NCI-H446 treated with DMSO at 0.1 percent for 48 hours (cell line): ENCODE measurements at places on chromosomes 6 and 20.

GRCh38 chr6:148273962-148274752 lies 68.5 kb upstream of the SASH1 start:
- DNase-seq: no peak

- DNase-seq: no peak
Measured at GRCh38 chr6:53282741-53283140, 66.0 kb downstream of the ELOVL5 start.

DNA sequence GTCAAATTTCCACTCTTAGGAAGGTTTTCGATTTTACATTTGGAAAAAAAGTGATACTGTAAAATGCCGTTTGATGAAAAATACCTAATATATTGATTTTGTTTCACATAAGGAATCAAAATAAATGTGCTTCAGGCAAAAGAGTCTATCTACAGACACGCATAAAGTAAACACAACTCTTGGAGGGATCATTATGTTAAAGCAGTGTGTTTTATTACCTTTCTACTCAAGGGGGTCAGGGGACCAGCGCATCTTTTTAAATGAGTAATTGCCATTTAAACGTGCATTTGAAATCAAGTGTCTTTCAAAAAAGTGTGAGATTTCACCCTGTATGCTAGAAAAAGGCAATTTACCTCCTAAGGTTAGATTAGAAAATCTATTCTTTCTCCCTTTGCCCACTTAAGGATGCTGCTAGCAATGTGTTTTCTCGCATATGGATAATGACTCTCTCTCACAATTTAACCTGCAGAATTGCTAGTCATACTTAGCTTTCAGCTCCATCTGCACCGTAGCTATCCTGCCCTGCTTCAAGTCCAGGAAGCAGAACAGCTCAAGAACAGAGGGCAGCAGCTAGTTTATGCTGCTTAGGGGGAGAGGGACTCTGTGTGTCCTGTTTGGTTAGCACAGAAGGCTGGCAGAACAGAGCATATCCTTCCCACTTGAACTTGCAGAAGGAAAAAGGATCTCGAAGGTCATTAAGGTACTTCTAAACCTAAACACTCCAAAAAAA lies 35.0 kb downstream of the NKAIN2 start:
- DNase-seq: no peak

GRCh38 chr6:70282919-70283461 lies 19.9 kb downstream of the COL9A1 start:
- DNase-seq: no peak

GRCh38 chr20:51463560-51463959 lies 79.0 kb downstream of the NFATC2 start:
- DNase-seq: no peak

GRCh38 chr20:47778398-47779354 lies 6.6 kb downstream of the SULF2 start:
- DNase-seq: no peak

- no peak for DNase-seq
Measured at GRCh38 chr6:161076181-161076677, 84.7 kb downstream of the MAP3K4 start.

DNA sequence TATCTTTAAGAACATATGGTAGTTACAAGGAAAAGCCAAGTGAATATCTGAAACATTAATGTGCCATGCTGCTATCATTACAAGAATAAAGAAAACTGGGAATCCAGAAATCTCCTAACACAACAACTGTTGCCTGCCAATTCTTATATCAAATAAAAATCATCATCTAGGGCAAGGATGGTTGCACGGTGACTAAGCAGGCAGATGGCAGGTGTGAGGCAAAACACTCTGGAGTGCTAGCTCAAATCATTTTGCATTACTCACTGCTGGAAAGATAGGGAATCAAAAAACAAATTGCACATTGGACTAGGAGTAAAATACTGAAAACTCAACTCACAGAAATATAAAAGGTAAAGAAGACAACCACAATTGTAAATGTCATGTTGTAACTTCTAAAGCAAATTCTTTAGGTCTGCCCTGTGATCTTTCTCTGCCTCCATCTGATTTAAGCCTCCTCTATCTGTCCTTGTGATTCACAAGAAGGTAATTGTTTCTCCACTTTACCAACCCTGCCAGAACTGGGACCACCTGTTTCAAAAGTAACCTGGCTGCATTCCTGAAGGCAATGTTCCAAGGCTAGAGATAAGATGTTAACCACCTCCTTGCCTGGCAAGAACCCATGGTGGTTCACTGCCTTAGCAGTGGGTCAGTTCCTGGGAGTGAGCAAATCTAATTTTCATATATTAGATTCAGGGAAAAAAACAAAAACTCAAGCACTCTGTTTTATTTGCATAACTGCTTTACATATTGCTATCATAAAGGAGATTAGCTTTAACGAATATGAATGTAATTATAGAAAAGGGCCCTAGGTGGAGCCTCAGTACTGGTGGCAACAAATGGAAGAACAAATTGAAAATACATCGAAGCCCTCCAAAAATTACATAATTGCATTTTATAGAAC lies 33.1 kb upstream of the LCA5 start:
- peak; percentile 53 for DNase-seq

DNA sequence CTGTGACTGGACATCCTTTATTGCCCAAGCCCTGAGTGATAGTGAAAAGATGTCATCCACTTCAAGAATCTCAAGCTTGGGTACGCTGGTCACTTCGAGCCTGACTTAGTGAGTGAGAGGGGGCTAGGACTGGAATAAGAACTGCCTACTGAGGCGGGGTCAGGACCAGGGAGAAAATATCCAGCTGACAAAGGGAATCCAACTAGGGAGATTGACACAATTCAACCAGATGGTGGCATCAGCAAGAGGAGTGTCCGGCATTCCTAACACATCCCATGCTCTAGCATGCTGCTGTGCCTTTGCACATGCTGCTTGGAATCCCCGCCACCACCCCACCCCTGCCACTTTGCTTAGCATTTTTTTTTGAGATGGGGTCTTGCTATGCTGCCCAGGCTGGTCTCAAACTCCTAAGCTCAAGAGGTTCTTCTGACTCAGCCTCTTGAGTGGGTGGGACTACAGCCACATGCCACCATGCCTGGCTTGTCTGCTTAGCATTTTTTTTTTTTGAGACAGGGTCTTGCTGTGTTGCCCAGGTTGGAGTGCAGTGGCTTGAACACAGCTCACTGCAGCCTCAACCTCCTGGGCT lies 6.5 kb upstream of the CEP250 start:
- DNase-seq: no peak
